Astrocyte (in vitro differentiated cells and primary cell): ENCODE measurements at places on chromosomes 2 and 18.

GRCh38 chr2:181895818-181896217 is 4.3 kb downstream of the ITPRID2 start:
- H3K27me3 ChIP-seq = no peaks in the 10 kb centered on the region
- H3K27ac ChIP-seq = no peak overlapping the region
- H3K4me1 ChIP-seq = peaks cover 19% of the 10 kb centered on the region

GRCh38 chr2:64063924-64064331 is 44.7 kb upstream of the VPS54 start:
- peak; percentile 92 for DNase-seq
- H3K4me3 ChIP-seq = peak overlapping the region; percentile 16
- H3K27me3 ChIP-seq = no peaks in the 10 kb centered on the region
- H3K27ac ChIP-seq = peak overlapping the region; percentile 85
- H3K36me3 ChIP-seq = no peaks in the 10 kb centered on the region

DNA sequence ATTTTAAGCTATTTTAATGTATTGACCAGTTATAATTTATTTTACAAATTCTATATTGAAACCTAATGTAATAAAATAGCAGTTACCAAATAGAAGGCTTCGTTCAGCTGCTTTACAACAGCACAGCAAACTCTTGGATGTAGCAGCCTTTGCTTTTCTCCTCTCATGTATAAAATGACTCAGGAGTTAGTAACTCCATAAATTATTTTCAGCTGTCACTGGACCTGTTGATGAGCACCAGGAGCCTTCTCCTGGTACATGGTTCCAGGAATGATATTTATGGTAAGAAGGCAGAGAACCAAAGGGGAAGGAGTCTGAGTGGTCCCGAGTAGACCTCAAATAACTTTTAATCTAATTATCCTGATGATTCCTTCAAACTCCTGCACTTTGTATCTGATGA is 256.4 kb upstream of the NETO1 start:
- no peaks in the 10 kb centered on the region for H3K36me3 ChIP-seq
- H3K4me3 ChIP-seq = no peak overlapping the region
- H3K27ac ChIP-seq = no peak overlapping the region

DNA sequence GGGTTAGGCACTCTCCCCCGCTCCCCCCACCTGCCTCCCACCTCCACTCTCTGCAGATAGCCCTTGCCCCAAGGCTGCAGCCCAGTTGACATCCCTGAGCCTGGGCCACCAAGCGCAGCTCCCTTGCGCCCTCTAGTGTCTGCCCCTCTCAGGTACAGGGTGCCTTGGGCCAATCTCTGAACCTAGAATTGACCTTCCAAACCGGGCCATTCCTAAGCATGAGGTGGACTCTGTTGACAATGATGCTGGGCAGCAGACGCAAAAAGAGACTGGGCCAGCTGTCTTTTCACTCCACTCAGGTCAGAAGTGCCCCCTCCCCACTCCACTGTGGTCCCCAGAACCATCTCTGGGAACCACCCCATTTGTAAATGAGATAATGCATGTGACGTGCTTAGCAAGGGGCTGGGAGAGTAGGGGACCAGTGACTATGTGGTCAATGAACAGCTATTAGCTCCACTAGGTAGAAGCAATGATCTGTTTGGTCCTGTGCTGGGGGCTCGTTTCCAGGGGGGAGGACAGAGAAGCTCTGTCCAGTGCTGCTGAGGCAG is 43.3 kb upstream of the PLB1 start:
- H3K27ac ChIP-seq = no peak overlapping the region
- H3K27me3 ChIP-seq = no peaks in the 10 kb centered on the region
- no peak for DNase-seq

- H3K4me1 ChIP-seq = peaks cover 21% of the 10 kb centered on the region
- H3K27me3 ChIP-seq = no peaks in the 10 kb centered on the region
- peak overlapping the region; percentile 20 for H3K4me3 ChIP-seq
- peak; percentile 98 for DNase-seq
- H3K36me3 ChIP-seq = no peaks in the 10 kb centered on the region
- peak overlapping the region; percentile 91 for H3K27ac ChIP-seq
Observed at GRCh38 chr2:223725494-223725893, 111.9 kb downstream of the AP1S3 start.

DNA sequence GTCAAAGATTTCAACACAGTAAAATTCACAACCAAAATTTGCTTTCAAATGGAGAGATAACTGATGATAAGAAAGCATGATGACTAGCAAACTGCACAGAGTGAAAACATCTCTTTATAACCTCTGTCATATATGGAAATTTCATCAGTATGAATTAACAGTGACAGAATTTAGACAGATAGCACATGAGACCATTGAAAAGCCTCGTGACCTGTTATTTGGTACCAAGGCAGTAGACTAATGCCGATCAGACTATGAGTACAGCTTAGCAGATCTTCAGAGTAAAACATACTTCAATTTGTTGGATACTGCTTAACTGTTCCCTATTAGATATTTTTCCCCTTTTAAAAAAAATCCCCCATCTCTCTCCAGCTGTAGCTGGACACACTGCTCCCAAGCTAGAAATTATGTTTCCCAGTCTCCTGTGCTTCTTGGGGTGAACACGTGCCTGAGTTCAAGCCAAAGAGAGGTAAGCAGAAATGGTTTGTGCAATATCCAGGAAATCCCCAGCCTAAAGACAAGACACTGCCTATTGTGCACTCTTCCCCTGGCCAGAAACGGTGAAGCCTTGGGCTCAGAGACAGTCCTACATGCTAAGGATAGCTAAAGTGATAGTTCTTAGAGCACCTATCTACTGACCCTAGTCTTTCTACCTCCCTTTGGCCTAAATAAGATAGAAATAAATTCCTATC is 256.1 kb downstream of the NCKAP5 start:
- no peaks in the 10 kb centered on the region for H3K4me1 ChIP-seq
- H3K27ac ChIP-seq = no peak overlapping the region
- no peak overlapping the region for H3K4me3 ChIP-seq
- DNase-seq = no peak

- DNase-seq = no peak
- H3K4me3 ChIP-seq = no peak overlapping the region
- H3K4me1 ChIP-seq = peaks cover 35% of the 10 kb centered on the region
- H3K27me3 ChIP-seq = no peaks in the 10 kb centered on the region
- peak overlapping the region; percentile 7 for H3K27ac ChIP-seq
Observed at GRCh38 chr2:162091325-162092007, 17.5 kb upstream of the DPP4 start.

DNA sequence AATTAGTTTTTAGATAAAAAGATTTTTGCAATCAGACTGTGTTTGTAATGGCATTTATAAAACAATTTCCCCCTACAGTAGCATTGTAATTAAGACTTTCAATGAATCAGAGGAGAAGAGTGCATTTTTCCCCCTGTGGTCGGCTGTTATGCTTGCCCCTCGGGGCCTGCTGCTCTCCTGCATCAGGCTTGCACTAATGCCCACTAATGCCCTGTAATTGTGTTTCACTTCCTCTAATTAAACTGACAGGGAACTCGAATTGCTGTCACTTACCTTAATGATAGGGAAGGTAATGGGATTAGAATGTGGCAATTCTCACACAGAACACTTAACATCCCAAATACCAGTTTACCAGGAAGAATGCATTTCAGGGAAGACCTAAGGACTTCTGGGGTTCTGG is 61.2 kb upstream of the LRRTM1 start:
- no peak overlapping the region for H3K4me3 ChIP-seq
- H3K27me3 ChIP-seq = no peaks in the 10 kb centered on the region
- no peaks in the 10 kb centered on the region for H3K4me1 ChIP-seq
- no peak overlapping the region for H3K27ac ChIP-seq
- no peaks in the 10 kb centered on the region for H3K36me3 ChIP-seq

- peaks cover 8% of the 10 kb centered on the region for H3K4me1 ChIP-seq
- H3K4me3 ChIP-seq = no peak overlapping the region
- DNase-seq = no peak
- no peaks in the 10 kb centered on the region for H3K36me3 ChIP-seq
Observed at GRCh38 chr2:169066897-169067296, 2.5 kb upstream of the DHRS9 start.

GRCh38 chr2:179255129-179255528 is 9.5 kb downstream of the SESTD1 start:
- H3K4me1 ChIP-seq = no peaks in the 10 kb centered on the region
- no peak overlapping the region for H3K27ac ChIP-seq
- no peaks in the 10 kb centered on the region for H3K27me3 ChIP-seq
- no peaks in the 10 kb centered on the region for H3K36me3 ChIP-seq
- no peak for DNase-seq
- no peak overlapping the region for H3K4me3 ChIP-seq

DNA sequence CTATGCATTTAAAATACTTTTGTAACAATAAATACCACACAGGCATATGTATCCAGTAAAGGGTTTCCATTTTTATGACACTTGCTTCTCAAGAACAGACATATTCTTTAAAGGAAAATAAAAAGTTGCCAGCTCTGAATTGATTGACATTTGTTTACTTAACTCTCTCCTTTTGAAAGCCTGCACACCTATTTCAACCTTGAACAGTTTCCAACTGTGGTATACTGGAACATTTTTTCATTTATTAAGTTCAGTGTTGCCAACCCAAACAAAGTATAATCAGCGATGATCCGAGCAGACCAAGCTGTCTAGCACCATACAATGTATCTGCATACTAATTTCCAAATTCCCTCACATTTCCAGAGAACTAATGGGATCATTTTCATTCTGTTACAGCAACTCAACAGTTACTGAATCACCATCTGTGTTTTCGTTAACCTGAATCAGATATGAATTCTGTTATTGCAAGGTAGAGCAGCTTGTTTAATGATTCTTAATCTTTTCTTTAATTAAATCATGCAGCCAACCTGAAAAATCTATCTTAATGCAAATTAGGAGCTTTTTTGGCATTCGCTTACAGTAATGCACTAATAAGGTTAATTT is 725.5 kb upstream of the ZEB2 start:
- H3K27ac ChIP-seq = no peak overlapping the region
- no peaks in the 10 kb centered on the region for H3K27me3 ChIP-seq
- no peaks in the 10 kb centered on the region for H3K36me3 ChIP-seq
- no peak overlapping the region for H3K4me3 ChIP-seq

GRCh38 chr2:69376403-69376802 is 10.6 kb downstream of the GFPT1 start:
- no peak overlapping the region for H3K27ac ChIP-seq
- no peaks in the 10 kb centered on the region for H3K4me1 ChIP-seq
- no peak overlapping the region for H3K4me3 ChIP-seq
- H3K27me3 ChIP-seq = no peaks in the 10 kb centered on the region
- no peak for DNase-seq

DNA sequence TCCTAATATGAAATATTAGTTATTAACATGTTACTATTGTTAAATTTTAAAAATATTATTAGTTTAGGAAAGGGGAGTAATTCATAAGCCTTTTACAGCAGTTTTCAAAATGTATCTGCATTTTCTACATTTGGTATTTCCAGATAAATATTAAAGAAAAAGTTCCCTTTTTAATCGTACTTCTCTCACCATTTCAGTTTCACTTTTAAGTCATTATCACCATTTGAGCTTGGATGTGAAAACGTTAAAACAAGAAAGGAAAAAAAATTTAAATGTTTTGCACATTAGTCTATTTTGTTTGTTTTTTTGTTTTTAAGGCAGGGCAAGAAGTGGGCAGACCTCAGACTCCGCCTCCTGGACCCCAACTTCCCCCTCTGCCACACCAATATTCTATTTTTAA is 3.3 kb upstream of the SRSF7 start:
- no peak overlapping the region for H3K27ac ChIP-seq
- peaks cover under 1% of the 10 kb centered on the region for H3K36me3 ChIP-seq
- H3K4me1 ChIP-seq = peaks cover 5% of the 10 kb centered on the region
- no peak for DNase-seq

- H3K4me1 ChIP-seq = peaks cover 12% of the 10 kb centered on the region
- H3K27ac ChIP-seq = peak overlapping the region; percentile 35
- H3K4me3 ChIP-seq = no peak overlapping the region
- H3K27me3 ChIP-seq = no peaks in the 10 kb centered on the region
Observed at GRCh38 chr2:146579147-146579930, 1265.5 kb upstream of the ACVR2A start.

DNA sequence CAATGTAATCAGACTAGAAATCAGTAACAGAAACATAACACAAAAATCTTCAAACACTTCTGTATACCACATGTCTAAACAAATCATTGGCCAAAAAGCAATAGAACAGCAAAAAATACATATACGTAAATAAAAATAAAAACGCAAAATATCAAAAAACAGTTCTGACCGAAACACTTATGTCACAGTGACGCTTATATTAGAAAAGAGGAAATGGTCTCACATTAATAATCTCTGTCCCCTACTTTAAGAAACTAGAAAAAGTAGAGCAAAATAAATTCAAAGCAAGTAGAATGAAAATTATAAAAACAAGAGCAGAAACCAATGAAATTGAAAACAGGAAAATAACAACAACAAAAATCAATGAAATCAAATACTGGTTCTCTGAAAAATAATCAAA is 41.9 kb downstream of the TMEM131 start:
- H3K27ac ChIP-seq = no peak overlapping the region
- H3K36me3 ChIP-seq = no peaks in the 10 kb centered on the region
- H3K4me1 ChIP-seq = peaks cover 19% of the 10 kb centered on the region
- H3K27me3 ChIP-seq = no peaks in the 10 kb centered on the region

DNA sequence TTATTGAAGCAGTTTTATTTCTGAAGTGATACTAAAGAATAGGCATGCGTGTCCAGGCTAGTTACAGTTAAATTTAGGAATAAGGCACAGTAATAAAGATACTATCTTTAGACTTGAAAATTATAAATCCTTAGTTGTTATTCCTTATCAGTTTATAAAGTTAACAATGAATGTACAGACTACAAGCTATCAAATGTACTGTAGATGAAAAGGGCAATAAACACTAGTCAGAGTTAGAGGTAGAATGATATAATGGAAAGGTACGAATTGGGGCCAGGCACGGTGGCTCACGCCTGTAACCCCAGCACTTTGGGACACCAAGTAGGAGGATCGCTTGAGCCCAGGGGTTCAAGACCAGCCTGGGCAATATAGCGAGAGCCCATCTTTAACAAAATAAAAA is 3.9 kb downstream of the RBKS start:
- H3K36me3 ChIP-seq = no peaks in the 10 kb centered on the region
- no peak overlapping the region for H3K27ac ChIP-seq
- peaks cover 27% of the 10 kb centered on the region for H3K4me1 ChIP-seq
- H3K4me3 ChIP-seq = no peak overlapping the region
- H3K27me3 ChIP-seq = no peaks in the 10 kb centered on the region
- DNase-seq = no peak

- H3K27me3 ChIP-seq = no peaks in the 10 kb centered on the region
- H3K4me3 ChIP-seq = no peak overlapping the region
- DNase-seq = no peak
- H3K27ac ChIP-seq = no peak overlapping the region
- H3K4me1 ChIP-seq = no peaks in the 10 kb centered on the region
Observed at GRCh38 chr2:178322068-178322467, 127.8 kb downstream of the OSBPL6 start.

- H3K27me3 ChIP-seq = no peaks in the 10 kb centered on the region
- H3K4me3 ChIP-seq = no peak overlapping the region
- no peak for DNase-seq
- H3K4me1 ChIP-seq = no peaks in the 10 kb centered on the region
Observed at GRCh38 chr18:941331-941730, 36.7 kb downstream of the ADCYAP1 start.

GRCh38 chr2:163801486-163801885 is 65.7 kb upstream of the FIGN start:
- H3K4me1 ChIP-seq = peaks cover 7% of the 10 kb centered on the region
- H3K27me3 ChIP-seq = no peaks in the 10 kb centered on the region
- DNase-seq = no peak

- H3K27ac ChIP-seq = peak overlapping the region; percentile 36
- no peaks in the 10 kb centered on the region for H3K27me3 ChIP-seq
Observed at GRCh38 chr18:62717925-62718800, 2.8 kb downstream of the PHLPP1 start.
